NCI-H1092 (cell line): ENCODE measurements at places on chromosomes 6 and 20.

- no peak for DNase-seq
These were observed 20.7 kb upstream of the CDC5L start for GRCh38 chr6:44366781-44367180.

DNA sequence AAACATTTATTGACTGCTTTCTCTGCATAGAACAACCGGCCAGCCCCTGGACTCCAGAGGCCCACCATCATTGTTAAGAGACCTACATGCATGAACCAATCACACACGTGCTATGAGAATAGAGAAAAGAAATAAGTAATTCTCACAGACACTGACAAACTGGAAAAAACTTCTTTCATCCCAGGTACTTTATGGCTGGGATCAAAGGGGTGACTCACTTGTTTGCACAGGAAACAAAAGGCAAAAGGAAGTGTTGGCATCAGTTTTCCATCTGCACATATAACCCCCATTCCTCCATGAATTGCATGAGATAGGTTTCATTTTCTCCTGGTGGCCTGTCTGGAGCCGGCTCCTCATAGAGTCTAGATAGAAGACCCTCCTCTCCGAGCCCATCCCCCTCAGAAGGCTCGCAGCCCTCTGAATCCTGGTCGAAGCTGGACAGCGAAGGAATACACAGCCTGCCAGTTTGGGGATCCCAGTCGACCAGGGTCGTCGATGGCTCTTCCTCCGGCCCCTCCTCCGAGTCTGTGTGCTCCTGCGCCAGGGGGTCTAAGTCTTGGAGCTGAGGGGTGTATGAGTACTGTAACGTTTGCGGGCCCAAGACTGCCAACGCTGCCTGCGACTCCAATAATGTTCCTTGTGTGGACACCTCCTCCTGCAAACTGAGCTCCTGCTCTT is 43.3 kb downstream of the IL20RA start:
- no peak for DNase-seq

- no peak for DNase-seq
These were observed 147.5 kb downstream of the BCAS1 start for GRCh38 chr20:53922901-53923314.

- DNase-seq, result no peak
These were observed 12.9 kb downstream of the OR2A4 start for GRCh38 chr6:131688286-131688685.

- DNase-seq, result no peak
These were observed 592.3 kb downstream of the EPHA7 start for GRCh38 chr6:92827104-92827503.

GRCh38 chr6:133683308-133683580 is 205.7 kb upstream of the TCF21 start:
- DNase-seq, result no peak

- no peak for DNase-seq
These were observed 699.0 kb upstream of the CITED2 start for GRCh38 chr6:140073456-140073855.
